DMS79 (cell line): ENCODE measurements at places on chromosomes 2 and 18.

GRCh38 chr2:137929519-137929916 lies 34.8 kb upstream of the HNMT start:
- DNase-seq, result no peak

DNA sequence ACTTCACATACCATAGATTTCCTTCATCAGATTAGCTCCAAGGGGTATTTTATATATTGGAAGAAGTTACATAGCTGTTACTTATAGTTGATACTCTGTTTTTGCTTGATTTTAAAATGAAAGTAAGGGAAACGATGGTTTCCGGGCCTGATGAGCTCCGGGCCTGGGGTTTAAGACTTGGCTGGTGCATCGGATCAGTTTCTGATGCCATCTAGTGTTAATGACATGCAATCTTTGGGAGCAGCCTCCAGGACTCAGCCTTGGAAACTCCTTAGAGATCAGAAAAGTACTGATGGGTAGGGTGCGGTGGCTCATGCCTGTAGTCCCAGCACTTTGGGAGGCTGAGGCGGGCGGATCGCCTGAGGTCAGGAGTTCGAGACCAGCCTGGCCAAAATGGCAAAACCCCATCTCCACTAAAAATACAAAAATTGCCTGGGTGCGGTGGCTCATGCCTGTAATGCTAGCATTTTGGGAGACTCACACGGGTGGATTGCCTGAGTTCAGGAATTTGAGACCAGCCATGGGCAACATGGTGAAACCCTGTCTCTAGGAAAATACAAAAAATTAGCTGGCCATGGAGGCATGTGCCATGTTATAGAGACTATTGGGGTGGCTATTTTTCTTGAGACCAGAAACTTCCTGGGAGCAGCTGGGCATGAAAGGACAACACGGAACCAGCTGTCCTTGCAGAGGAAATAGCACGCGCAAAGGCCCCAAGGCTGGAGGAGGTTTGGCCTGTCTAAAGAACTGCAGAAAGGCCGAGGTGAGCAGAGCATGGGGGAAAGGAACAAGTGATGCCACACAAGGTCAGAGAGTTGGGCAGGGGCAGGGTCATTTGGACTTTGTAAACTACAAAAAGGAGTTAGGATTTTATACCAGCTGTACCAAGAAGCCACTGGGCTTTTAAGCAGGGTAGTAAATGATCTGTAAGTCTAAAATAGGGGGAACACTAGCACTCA lies 46.9 kb upstream of the CNOT11 start:
- peak; percentile 60 for DNase-seq

- no peak for DNase-seq
Measured at GRCh38 chr2:67510745-67511144, 113.6 kb downstream of the ETAA1 start.

DNA sequence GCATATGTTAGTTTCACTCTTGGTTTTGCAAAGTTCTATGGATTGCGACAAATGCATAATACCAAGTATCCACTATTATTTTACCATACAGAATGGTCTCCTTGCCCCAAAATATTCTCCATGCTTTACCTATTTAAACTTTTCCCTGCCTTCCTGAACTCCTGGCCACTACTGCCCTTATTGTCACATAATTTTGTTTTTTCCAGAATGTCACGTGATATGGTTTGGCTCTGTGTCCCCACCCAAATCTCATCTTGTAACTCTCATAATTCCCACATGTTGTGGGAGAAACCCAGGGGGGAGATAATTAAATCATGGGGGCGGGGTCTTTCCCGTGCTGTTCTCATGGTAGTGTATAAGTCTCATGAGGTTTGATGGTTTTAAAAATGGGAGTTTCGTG lies 760.0 kb downstream of the METTL4 start:
- no peak for DNase-seq

- DNase-seq, result no peak
Measured at GRCh38 chr2:1553671-1554295, 140.5 kb downstream of the TPO start.

- DNase-seq, result no peak
Measured at GRCh38 chr18:46702471-46702870, 45.5 kb upstream of the LOXHD1 start.

DNA sequence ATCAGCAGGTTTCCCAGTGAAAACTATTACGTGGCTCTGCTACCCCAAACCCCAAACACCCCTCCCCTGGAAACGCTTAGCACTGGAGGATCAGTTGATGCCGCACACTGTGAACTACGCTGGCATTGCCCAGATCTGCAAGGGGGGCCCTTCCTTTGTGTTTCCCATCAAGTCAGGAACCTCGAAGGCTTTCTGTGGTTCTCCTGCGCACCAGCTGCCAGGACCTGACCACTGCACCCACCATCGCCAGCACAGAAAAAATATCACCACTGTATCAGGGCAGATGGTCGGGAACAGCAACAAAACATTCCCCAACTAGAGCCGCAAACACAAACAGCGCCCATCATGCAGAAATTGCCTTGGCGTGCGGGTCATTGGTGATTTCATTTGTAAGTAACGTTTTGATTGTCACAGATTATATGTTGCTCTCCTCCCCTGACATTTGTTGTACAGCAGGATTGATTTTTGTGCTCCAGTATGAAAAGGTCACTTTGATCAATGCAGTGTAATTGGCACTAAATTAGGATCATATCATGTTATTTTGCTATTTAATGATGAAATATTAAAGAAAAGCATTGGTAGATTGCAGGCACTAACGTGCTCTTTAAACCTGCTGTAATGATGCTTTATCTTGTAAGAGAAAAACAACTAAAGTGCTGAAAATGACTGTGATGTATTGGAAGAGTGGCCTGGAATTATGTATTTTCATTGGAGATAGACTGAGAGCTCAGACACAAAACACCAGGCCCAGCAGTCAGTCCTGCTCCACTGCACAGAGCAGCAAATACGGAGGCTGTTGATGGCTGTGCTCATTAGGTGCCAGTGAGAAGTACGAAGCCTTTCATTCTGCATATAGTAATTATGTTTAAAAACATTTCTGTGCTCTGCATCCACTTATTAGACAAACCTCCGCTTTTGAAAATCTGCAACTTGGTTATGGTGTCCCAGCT lies 833.2 kb upstream of the SALL3 start:
- no peak for DNase-seq
